Mesenteric fat pad (tissue), 1 donor: ENCODE measurements at places on chromosomes 7 and 10. TPM values are rescaled to one million over a fixed set of nuclear protein-coding genes. Genes with fewer than 3 reads are reported as not detected.

DNA sequence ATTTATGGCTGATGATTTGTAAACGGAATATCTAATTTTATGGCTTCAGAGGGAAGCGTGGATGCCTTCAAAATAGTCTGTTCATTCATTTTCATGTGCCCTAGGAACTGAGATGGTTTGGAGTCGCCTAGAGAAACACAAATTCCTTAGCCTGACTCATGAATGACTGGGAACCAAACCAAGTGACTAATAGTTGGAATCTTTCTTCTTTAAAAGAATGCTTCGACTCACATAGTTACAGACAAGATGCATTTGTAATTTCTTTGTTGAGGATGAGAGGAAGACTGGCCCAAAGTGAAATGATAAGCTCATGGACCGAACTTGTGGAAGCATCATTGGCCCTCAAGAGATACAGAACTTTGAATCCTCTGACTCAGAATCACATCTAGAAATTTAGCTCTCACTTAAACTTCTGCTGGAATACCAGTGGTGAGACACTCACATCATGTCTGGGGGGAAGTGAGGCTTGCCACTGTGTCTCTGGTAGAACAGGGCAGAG is 1107.2 kb downstream of the NRG3 start:
- no peak for DNase-seq

DNA sequence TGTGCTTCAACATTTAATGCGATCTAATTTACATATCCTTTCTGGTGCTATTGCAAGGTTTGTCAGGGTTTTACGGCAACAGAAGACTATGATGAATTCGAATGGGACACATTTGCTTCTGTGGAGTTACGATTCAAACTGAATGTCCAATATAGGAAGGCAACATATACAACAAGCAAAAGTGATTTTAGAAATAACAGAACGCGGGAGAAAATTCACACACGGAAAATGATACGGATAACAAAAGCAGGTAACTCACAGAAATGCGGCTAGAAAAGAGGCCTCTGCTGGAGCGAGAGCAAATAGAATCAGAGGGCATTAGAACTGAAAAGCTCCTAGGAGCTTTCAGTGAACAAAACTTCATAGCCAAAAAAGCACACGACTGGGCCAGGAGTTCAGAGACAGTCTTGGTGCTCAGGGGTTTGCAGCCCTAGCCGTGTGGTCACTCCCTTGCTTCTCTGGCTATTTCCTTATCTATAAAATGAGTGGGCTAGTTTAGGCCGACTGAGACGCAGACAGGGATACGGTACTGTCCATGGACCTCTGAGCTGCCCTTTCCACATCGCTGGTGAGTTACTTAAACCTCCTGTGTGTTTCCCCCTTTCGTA is 557 bp upstream of the TAX1BP1 start:
- no peak for DNase-seq

PRSS37 gene
- not detected for total RNA-seq

SDK1 gene
- total RNA-seq, result 7.5 TPM

DNA sequence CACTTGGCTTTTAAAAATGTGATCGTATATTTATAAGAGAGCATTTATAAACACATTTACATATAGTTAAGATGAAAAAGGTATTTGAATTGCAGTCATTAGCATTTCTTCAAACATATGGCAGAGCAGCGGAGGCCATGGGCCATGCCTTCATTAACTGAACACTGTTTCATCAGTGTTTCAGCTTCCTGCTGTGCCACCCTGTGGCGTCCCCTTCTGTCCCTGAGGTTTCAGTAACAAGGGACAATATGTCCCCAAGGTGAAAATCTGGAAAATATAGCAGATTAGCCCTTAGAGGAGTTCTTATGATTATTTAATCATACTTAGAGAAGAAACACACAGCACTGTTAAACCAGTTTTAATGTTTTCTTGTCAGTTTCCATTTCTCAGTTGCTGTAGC is 577.8 kb downstream of the ETV1 start:
- no peak for DNase-seq

DNA sequence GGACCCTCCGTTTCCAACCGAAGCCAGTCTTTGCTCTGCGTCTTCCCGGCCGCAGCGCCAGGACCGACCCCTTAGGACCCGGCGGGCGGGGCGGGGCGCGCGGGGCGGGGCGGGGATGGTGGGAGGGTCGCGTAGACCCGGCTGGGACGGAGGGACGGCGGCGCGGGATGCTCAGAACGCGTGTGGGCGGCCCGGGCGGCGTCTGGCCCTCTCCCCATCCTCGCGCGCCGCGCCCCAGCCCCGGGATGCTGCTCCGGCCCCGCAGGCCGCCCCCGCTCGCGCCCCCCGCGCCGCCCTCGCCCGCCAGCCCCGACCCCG is at the start of gene UTF1:
TSS of gene UTF1 (plus strand) at position 174 of the 318 bp plus-strand sequence. CDS start at position 246, 72 bp downstream.
- no peak for DNase-seq

DNA sequence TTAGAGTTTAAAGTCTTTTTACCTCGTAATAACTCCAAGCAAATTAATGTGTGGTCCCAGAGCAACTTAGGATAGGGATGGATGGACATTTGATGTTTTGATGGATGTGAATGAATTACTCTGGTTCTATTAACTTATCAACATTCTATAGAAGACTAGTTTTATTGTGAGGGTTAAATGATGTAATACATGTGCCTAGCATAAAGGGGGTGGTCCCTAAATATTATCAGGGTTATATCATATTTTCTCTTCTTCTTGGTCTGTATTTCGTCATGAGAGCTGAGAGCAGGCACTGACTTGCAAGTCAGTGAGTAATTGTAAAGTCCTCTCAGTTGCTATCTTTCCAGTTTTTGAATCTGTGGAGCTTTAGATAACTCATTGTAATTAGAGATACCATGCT is 219.3 kb downstream of the GATA3 start:
- no peak for DNase-seq

GRCh38 chr7:2928256-2928612 is 84.1 kb upstream of the GNA12 start:
- DNase-seq, result peak; percentile 87

GATA3 gene
- total RNA-seq, result 5.5 TPM

AZGP1 gene
- total RNA-seq, result 76.2 TPM

- no peak for DNase-seq
These were observed 8.4 kb upstream of the LMOD2 start for GRCh38 chr7:123647106-123647730.

DNA sequence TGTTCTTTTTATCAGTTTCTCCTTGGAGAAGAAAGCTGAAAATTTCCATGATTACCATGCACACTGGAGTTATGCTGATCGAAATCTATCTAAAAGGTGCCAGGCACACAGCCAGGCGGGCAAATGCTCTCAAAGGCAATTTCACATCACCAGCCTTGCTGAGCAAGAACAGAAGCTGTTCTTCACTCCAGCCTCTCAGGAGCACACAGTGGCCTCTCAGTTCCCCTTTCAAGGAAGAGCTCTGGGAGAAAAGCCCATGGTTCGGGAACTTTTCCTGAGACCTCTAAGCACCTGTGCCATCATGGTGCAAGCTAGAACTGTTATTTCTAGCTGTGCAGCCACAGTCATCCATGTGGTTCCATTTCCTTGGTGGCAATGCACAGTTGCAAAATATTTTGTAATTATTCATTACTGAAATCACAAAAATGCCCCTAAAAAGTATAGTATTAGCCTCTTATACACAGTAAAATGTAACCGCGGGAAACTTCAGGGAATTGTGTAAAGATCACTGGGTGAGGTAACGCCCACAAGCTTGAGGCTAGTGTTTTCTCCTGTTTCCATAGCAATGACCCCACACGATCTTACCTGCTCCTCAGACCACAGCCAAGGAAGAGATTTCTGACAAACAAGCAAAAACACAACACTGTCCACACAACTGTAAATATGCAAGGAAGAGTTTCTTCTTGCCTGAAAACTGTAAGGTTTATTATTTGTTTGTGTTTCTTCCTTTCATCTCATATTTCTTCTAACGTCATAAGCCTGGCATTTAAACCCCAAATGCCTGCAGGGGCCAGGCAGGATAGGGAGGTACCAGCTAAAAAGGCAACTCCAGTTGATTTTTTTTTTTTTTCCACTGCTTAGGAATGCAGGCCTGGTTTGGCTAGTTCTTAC is 121.2 kb downstream of the FAM107B start:
- no peak for DNase-seq

PPP1R3C gene
- total RNA-seq, result 3.0 TPM

EIF5AL1 gene
- 0.22 TPM for total RNA-seq

STEAP1 gene
- total RNA-seq, result 70.0 TPM

- DNase-seq, result peak; percentile 35
These were observed 55.2 kb downstream of the TACC2 start for GRCh38 chr10:122044045-122044661.

DNA sequence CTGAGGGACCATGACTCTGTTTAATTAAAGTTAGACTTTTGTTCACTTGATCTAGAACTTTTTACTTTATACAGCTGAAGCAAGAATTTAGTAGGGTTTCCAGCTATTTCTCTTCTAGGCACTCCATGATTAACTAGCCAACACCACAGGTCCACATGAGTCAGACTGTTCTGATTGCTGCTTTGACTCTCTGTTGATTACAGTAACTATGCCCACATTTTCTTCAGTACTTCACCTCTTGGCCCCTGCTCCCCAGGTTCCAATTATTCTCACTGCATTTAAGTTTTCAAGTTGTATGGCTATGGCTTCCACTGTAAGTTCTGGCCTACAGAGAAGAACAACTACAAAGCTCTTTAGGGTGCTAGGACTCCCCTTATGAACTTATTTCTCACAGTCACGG is 737.2 kb upstream of the IGFBP3 start:
- no peak for DNase-seq
